ENCODE measurements at places on chromosomes 5 and 9.

DNA sequence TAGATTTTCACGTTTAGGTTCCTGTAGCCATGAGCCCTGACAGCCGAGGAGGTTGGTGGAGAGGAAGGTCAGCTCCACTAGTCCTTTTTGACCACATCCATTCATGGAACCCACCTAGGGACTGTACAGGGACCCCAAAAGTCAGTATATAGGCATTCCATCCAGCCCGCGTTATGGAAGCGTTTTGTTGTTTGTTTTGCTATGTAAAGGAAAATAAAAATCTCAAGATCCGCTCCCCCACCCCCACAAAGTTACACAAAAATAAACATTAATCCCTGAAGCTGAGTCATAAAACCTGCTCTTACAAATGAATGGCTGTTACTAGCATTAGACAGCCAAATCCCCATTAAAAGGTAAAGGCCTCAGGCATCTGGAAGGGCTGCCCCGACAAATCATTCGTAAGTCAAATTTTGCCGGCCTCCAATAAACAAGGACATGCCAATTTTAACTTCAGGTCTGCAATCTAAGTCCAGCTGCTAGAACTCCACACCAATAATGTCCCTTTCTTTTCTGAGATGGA is 292.9 kb downstream of the MED10 start:
- H3K36me3 ChIP-seq = no peaks in the 10 kb centered on the region
- no peaks in the 10 kb centered on the region for H3K27me3 ChIP-seq
- no peak overlapping the region for H3K27ac ChIP-seq
- no peak overlapping the region for H3K4me3 ChIP-seq
- no peak for DNase-seq

DNA sequence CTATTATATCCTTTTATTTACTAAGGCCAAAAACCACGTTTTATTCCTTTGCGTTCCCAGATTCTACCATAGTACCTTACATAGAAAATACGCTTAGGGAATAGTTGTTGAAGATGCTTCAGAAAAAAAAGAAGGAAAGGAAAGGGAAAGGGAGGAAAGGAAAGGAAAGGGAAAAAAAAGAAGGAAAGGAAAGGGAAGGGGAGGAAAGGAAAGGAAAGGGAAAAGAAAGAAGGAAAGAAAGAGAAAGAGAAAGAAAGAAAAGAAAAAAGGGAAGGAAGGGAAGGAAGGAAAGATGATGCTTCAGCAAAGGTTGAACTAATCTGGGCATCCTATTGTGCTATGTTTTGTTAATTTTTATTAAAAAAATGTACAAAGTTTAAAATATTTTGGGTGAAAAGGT is 131.5 kb downstream of the GIN1 start:
- H3K27ac ChIP-seq = no peak overlapping the region
- H3K4me3 ChIP-seq = no peak overlapping the region
- no peaks in the 10 kb centered on the region for H3K4me1 ChIP-seq
- H3K27me3 ChIP-seq = no peaks in the 10 kb centered on the region
- no peak for DNase-seq

DNA sequence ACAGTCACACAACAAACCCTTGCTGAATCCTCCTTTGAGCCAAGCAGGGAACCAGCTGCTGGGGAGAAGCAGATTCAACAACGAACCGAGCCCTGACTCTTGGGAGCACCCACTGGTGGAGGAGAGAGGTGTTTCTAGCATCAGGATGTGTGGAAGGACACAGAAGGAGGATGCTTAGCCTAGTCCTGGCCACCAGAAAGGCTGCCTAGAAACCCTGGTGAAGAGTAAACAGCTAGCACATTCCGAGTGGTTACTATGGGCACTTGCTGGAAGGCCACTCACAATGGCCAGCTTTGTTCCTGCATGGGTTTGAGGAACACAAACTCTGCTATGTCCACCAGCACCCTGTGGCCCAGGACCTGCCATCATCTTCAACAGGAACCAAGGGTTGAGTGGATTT is 1.8 kb downstream of the TIFAB start:
- DNase-seq = no peak
- no peak overlapping the region for H3K4me3 ChIP-seq
- no peaks in the 10 kb centered on the region for H3K36me3 ChIP-seq
- H3K27ac ChIP-seq = no peak overlapping the region
- H3K4me1 ChIP-seq = no peaks in the 10 kb centered on the region

DNA sequence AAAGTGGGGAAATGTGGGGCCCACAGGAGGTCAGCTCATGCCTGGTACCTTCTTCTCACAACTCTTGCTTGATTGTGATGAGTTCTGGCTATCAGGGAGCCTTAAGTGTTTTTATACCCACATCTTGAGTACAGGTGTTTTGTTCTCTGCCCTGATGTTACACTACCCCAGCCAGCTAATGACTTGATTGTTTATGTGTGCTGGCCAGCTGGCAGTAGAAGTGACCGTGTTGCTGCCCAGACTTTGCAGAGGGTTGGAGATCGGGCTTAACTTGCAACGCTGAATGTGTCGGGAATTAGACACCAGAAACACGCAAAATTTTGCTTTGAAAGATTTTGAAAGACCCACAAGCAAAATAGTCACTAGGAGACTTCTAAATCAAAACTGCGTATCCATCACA is 16.9 kb upstream of the ZDHHC11B start:
- no peaks in the 10 kb centered on the region for H3K36me3 ChIP-seq
- no peak overlapping the region for H3K27ac ChIP-seq
- no peak overlapping the region for H3K4me3 ChIP-seq
- DNase-seq = no peak

- DNase-seq = no peak
- H3K4me1 ChIP-seq = no peaks in the 10 kb centered on the region
- H3K27me3 ChIP-seq = no peaks in the 10 kb centered on the region
- H3K27ac ChIP-seq = no peak overlapping the region
- no peak overlapping the region for H3K4me3 ChIP-seq
Observed at GRCh38 chr5:36494841-36495601, 111.4 kb upstream of the SLC1A3 start.

- no peaks in the 10 kb centered on the region for H3K27me3 ChIP-seq
- peak overlapping the region; percentile 98 for H3K4me3 ChIP-seq
- H3K4me1 ChIP-seq = peaks cover 67% of the 10 kb centered on the region
- peak overlapping the region; percentile 92 for H3K27ac ChIP-seq
Observed at GRCh38 chr5:54523534-54523933, 6.0 kb downstream of the SNX18 start.

GRCh38 chr5:96483878-96484277 is 50.8 kb upstream of the PCSK1 start:
- H3K4me1 ChIP-seq = peaks cover 16% of the 10 kb centered on the region
- DNase-seq = no peak
- H3K4me3 ChIP-seq = no peak overlapping the region
- no peaks in the 10 kb centered on the region for H3K27me3 ChIP-seq

- no peaks in the 10 kb centered on the region for H3K27me3 ChIP-seq
- H3K4me1 ChIP-seq = no peaks in the 10 kb centered on the region
- H3K4me3 ChIP-seq = no peak overlapping the region
- DNase-seq = no peak
Observed at GRCh38 chr5:124236361-124237205, 509.9 kb downstream of the ZNF608 start.

DNA sequence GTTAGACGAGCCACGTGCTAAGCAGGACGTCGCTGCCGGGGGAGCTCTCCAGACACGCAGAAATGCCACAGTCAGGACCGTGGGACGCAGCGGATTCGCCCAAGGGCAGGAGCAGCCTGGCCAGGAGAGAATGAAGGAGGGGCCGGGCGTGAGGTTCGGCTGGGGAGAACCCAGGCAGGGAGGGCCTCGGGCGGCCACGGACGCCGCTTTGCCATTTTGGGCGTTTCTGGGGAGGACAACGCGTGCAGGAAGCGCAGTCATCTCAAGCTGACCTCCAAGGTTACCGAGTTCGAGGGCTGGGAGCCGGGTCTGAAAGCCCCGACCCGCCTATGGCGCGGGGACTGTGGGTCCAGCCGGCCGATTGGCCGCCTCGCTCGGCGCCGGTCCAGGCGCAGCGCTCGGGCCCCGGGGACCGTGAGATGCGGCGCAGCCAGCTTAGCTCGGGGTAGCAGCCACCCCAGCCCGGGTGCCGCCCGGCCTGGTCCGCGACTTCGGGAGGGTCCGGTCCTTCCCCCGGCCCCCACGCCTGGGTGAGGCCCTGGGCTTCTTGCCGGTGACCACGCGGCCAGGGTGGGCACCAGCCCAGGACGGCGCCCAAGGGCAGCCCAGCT is 760 bp upstream of the MAN1B1 start:
- peak overlapping the region; percentile 93 for H3K27ac ChIP-seq
- peak overlapping the region; percentile 70 for H3K4me3 ChIP-seq
- H3K4me1 ChIP-seq = peaks cover 5% of the 10 kb centered on the region
- peak; percentile 81 for DNase-seq

DNA sequence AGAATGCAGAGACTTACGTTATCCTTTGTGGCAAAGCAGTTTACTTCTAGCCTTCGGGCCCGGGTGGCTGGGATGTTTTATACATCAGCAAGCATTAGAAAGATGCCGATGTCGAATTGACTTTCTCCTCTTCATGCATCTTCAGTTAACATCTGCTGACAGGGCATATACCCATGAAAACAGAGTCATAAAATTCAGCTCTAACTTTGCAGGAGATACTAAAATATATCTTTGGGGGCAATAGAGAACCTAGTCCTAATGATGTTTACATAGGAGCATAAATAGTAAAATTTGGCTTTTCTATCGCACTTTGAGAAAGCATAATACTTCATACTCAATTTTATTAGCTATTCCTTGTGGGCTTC is 247.9 kb downstream of the PRELID2 start:
- no peaks in the 10 kb centered on the region for H3K4me1 ChIP-seq
- H3K27ac ChIP-seq = no peak overlapping the region
- DNase-seq = no peak
- no peaks in the 10 kb centered on the region for H3K36me3 ChIP-seq
- H3K27me3 ChIP-seq = no peaks in the 10 kb centered on the region
- H3K4me3 ChIP-seq = no peak overlapping the region

- no peak overlapping the region for H3K27ac ChIP-seq
- no peak for DNase-seq
- H3K36me3 ChIP-seq = no peaks in the 10 kb centered on the region
- H3K4me3 ChIP-seq = no peak overlapping the region
- H3K27me3 ChIP-seq = no peaks in the 10 kb centered on the region
Observed at GRCh38 chr9:123238365-123238764, 30.0 kb downstream of the STRBP start.

DNA sequence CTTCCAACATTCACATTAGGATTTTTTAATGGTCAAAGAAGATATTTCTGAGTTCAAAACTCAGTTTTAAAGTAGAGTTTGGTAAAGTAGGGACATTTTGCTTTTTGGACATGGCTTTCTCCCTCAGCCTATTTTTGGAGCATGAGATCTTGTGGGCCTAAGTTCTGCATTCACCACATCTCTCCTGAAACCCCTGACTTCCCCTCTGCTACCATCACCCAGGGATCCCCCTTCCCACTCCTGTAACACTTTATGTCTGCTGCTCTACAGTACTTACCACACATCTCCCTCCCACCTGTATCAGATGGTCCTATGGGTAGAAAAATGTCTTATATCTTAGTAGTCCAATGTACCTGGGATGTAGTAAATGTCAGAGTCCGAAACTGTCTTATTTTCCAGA is 48.2 kb upstream of the JAK2 start:
- H3K27ac ChIP-seq = peak overlapping the region; percentile 10
- H3K4me1 ChIP-seq = peaks cover 34% of the 10 kb centered on the region
- H3K36me3 ChIP-seq = no peaks in the 10 kb centered on the region
- no peak overlapping the region for H3K4me3 ChIP-seq
- no peaks in the 10 kb centered on the region for H3K27me3 ChIP-seq

DNA sequence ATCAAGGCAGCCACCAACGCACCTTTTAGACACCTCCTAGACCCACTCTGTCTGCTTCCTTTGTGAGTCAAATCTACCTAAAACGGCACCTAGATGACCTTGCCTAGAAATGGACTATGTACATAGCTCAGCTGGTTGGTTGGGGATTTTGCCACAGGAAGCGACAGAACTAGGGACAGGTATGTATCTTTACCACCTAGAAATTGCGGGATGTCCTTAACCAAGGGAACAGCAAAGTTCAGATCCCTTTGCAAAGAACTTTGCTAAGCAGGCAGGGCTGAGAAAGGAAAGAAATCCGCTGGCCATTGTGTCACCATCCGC is 2.0 kb upstream of the ENC1 start:
- H3K4me1 ChIP-seq = peaks cover 36% of the 10 kb centered on the region
- no peak overlapping the region for H3K4me3 ChIP-seq
- no peaks in the 10 kb centered on the region for H3K27me3 ChIP-seq

GRCh38 chr5:134133188-134133994 is 18.9 kb downstream of the TCF7 start:
- DNase-seq = peak; percentile 62
- peaks cover 55% of the 10 kb centered on the region for H3K36me3 ChIP-seq
- H3K27me3 ChIP-seq = no peaks in the 10 kb centered on the region
- no peak overlapping the region for H3K27ac ChIP-seq

DNA sequence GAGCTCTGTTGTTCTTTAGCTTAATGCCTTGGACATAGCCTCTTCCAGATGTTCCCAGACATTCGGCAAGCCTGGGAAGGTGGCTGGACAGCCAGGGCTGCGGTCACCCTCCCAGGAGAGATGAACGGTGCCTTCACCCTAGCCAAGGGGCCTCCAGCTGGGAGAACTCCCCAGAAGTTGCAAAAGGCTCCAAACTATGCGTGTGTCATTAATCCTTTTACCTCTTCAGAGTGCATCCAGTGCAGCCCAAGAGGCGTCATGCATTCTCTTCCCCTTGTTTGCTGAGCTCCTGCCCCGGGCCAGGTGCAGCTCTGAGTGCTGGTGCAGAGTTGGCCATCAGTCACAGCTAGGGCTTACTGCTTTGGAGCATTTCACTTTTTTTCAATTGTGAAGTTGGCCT is 22.8 kb downstream of the HMCN2 start:
- DNase-seq = no peak
- no peaks in the 10 kb centered on the region for H3K36me3 ChIP-seq
- H3K4me1 ChIP-seq = no peaks in the 10 kb centered on the region

GRCh38 chr5:148163345-148163744 is 5.0 kb upstream of the SPINK14 start:
- DNase-seq = no peak
- H3K27me3 ChIP-seq = no peaks in the 10 kb centered on the region
- H3K36me3 ChIP-seq = no peaks in the 10 kb centered on the region
- H3K27ac ChIP-seq = no peak overlapping the region

DNA sequence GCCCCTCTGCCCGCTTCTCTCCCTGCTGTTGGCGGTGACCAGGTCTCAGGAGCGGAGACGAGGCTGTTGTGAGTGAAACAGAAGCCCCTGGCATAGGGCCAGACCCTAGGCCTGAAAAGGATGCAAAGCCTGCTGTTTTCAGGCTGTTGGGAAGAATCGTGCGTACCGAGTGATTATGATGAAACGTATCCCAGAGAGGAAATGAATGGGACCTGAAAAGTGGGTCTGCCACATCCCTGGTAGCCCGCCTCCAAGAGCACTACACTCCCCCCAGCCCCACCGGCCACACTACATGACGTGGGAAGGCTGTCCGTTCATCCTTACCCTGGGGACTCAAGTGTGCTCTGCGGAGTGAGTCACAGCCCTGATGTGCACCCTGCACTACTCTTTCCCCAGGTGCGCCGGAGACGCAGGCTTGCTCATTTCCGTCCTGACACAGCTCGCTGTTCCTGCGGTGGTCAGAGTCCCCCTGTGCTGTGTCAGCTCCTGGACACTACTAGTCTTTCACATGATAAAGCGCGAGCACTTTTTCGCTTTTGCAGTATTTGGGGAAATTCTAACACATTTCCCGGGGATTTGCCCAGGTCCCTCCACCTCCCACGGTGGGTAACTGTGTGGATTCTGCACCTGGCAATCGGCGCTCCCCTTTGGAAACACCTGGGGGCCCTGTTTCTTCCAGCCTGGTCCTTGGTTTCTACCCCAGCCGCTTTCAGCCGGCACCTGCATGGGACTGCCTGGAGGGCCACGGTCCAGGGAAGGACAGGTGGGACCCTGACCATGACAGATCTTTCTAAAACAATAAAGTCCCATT is 91.5 kb downstream of the ANKRD33B start:
- no peak overlapping the region for H3K4me3 ChIP-seq
- H3K27ac ChIP-seq = no peak overlapping the region
- no peaks in the 10 kb centered on the region for H3K36me3 ChIP-seq
- H3K27me3 ChIP-seq = no peaks in the 10 kb centered on the region
